ENCODE measurements at places on chromosomes 13 and 19.

DNA sequence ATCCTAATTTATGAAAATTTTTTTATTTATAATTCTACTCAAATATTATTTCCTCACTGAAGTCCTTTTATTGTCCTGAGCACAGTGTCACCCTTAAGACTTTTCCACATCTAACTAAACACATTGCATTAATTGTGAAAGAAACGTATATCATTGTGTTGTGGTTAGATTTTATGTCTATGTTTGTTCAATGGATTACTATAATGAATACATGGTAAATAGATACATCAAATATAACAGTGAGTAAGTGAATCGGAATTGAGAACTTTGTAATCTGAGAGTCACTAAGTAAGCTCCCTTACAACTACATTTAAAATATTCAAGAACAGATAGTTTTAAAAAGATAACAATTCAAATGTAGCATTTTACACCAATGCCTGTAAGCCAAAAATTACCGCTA lies 417.6 kb upstream of the PCDH20 start:
- DNase-seq, result no peak

- DNase-seq, result no peak
Observed at GRCh38 chr13:113794764-113795173, 35.7 kb downstream of the TMEM255B start.

GRCh38 chr13:113559901-113560644 lies 24.5 kb upstream of the TFDP1 start:
- DNase-seq, result no peak

GRCh38 chr13:48000559-48001113 lies 437 bp downstream of the SUCLA2 start:
- no peak for DNase-seq

GRCh38 chr13:53110181-53110580 lies 81.6 kb downstream of the OLFM4 start:
- DNase-seq, result no peak

- DNase-seq, result peak; percentile 75
Observed at GRCh38 chr19:45876411-45877197, 9.3 kb downstream of the IRF2BP1 start.

DNA sequence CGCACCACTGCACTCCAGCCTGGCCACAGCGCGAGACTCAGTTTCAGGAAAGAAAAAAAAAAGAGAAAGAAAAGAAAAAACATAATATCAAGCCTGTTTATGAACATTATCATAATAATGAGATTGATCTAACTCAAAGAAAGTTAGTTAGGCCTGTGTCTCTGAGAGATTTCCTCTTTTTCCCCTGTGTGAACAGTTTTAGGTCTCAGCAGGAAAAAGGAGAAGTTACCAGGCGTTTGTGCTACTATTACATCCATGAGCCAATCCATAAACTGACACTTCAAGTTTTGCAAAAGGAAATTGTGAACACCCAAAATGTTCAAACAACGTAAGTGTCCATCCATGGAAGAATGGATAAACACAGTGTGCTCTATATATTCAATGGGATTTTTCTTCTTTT lies 3.8 kb downstream of the TARM1 start:
- DNase-seq, result no peak

GRCh38 chr19:570937-571565 lies 1.3 kb upstream of the BSG start:
- peak; percentile 53 for DNase-seq
